ENCODE measurements at places on chromosomes 6 and 20. TPM values are rescaled to one million over a fixed set of nuclear protein-coding genes. Genes with fewer than 3 reads are reported as not detected.

Gene VWA7
- total RNA-seq: 6.4 TPM

Gene HDGFL1
- total RNA-seq: not detected

Gene CD24
- 0.23 TPM for total RNA-seq

Gene PKIB
- 0.91 TPM for total RNA-seq

Gene SLA2
- 140 TPM for total RNA-seq

GRCh38 chr6:135323202-135323668, 142.1 kb downstream of the MYB start:
- H3K4me3 ChIP-seq: peak overlapping the region; percentile 27
- H3K27ac ChIP-seq: peak overlapping the region; percentile 66
- H3K27me3 ChIP-seq: no peaks in the 10 kb centered on the region
- DNase-seq: peak; percentile 63

- peaks cover 3% of the 10 kb centered on the region for H3K27me3 ChIP-seq
- no peak overlapping the region for H3K27ac ChIP-seq
- H3K4me1 ChIP-seq: no peaks in the 10 kb centered on the region
- H3K4me3 ChIP-seq: no peak overlapping the region
- H3K36me3 ChIP-seq: no peaks in the 10 kb centered on the region
Observed at GRCh38 chr6:132065556-132065955, 114.4 kb upstream of the CCN2 start.

DNA sequence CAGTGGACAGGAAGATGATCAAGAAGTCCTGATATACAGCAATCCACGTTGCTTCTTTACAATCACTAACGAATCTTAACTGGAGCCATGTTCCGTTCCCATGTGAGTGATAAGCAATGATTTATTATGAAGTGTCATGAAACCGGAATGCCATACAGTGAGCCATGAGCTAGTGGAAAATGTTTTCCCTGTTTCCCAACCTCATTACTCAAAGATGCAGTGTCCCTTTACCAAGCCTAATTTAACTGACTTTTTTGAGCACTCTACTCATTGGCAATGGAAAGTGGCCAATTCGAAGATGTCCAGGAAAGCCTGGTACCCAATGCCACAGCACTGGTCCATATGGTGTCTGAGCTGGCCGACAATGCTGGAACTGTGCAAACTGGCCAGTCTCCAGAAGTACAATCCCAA, 148.3 kb downstream of the ZNF217 start:
- no peak overlapping the region for H3K27ac ChIP-seq
- H3K36me3 ChIP-seq: peaks cover 2% of the 10 kb centered on the region
- DNase-seq: no peak
- H3K27me3 ChIP-seq: no peaks in the 10 kb centered on the region

GRCh38 chr6:83854001-83854501, 891 bp downstream of the RIPPLY2 start:
- peaks cover 20% of the 10 kb centered on the region for H3K4me1 ChIP-seq
- peak overlapping the region; percentile 9 for H3K4me3 ChIP-seq
- H3K36me3 ChIP-seq: peaks cover 2% of the 10 kb centered on the region
- H3K27ac ChIP-seq: no peak overlapping the region
- DNase-seq: no peak

GRCh38 chr6:50264995-50265571, 215.4 kb upstream of the DEFB112 start:
- H3K36me3 ChIP-seq: no peaks in the 10 kb centered on the region
- H3K4me1 ChIP-seq: no peaks in the 10 kb centered on the region
- no peak overlapping the region for H3K27ac ChIP-seq
- no peak for DNase-seq
- no peaks in the 10 kb centered on the region for H3K27me3 ChIP-seq

DNA sequence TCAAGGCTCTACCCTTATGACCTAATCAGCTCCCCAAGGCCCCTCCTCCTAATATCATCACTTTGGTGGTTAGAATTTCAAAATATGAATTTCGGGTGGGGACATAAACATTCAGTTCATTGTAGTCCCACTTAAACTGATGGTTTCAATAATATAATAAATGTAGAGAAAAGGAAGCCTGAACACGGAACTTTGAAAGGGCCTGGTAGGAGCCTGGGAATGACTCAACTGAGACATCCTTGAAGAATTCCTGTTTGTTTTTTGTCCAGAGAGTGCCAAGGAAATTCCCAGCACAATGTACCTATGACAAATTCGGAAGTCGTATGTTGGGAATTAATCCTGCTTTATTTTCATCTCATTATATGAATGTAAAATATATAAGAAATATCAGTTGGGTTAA, 457.9 kb downstream of the PLCB1 start:
- H3K4me1 ChIP-seq: peaks cover 14% of the 10 kb centered on the region
- H3K27ac ChIP-seq: no peak overlapping the region
- H3K36me3 ChIP-seq: no peaks in the 10 kb centered on the region
- H3K27me3 ChIP-seq: no peaks in the 10 kb centered on the region
- H3K4me3 ChIP-seq: no peak overlapping the region

GRCh38 chr20:62624325-62624690, 18.0 kb upstream of the SLCO4A1 start:
- H3K4me1 ChIP-seq: peaks cover 37% of the 10 kb centered on the region
- peak; percentile 54 for DNase-seq
- H3K4me3 ChIP-seq: peak overlapping the region; percentile 53
- no peaks in the 10 kb centered on the region for H3K27me3 ChIP-seq
- no peaks in the 10 kb centered on the region for H3K36me3 ChIP-seq

- H3K27me3 ChIP-seq: peaks cover 20% of the 10 kb centered on the region
- H3K27ac ChIP-seq: no peak overlapping the region
- no peak for DNase-seq
- no peak overlapping the region for H3K4me3 ChIP-seq
- peaks cover 2% of the 10 kb centered on the region for H3K36me3 ChIP-seq
Observed at GRCh38 chr6:157721830-157722229, 101.2 kb upstream of the SNX9 start.

- H3K27ac ChIP-seq: no peak overlapping the region
- no peak for DNase-seq
- H3K4me1 ChIP-seq: no peaks in the 10 kb centered on the region
- H3K27me3 ChIP-seq: no peaks in the 10 kb centered on the region
- no peak overlapping the region for H3K4me3 ChIP-seq
- no peaks in the 10 kb centered on the region for H3K36me3 ChIP-seq
Observed at GRCh38 chr20:61667056-61667792, 398.5 kb downstream of the TAF4 start.

DNA sequence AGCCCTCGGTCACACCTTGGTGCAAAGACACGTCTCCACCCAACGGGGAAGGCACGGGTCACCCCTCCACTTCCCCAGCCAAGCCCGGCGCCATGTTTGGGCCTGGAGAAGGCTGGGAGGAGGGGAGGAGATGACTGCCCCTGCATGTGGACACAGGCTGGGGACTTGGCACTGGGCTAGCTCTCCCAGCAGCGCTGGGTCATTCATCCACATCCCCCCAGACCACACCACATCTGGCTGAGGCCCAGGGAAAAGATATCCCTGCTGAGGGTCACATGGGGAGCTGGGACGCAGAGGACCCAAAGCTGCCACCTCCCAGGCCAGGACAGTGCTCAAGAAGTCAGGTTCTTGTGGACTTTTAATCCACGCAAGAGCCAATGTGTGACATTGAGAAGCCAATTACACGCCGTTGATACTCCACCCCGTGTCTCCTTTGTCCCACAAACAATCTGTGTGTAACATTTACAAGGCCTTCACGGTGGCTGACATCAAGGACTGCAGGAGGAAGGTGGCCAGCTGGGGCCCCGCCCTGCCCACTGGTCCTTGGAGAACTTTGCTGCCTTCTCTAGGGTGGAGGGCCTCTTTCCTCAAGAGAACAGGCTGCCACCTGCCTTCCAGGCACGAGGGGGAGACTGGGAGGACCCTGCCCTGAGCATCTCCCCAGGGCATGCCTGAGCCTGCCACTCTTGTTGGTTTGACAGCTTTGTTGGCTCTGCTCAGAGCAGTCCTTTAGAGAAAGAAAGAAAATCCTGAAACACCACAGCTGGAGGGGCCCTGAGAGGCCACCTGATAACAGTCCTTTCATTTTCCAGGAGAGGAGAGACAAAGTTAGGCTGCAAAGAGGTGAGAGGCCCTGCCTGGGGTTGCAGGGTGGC, 5.3 kb upstream of the IP6K3 start:
- H3K27ac ChIP-seq: no peak overlapping the region
- H3K36me3 ChIP-seq: no peaks in the 10 kb centered on the region
- H3K27me3 ChIP-seq: peaks cover 4% of the 10 kb centered on the region
- H3K4me1 ChIP-seq: no peaks in the 10 kb centered on the region

GRCh38 chr6:106079961-106080762, 6.0 kb upstream of the PRDM1 start:
- H3K4me1 ChIP-seq: peaks cover 29% of the 10 kb centered on the region
- H3K4me3 ChIP-seq: no peak overlapping the region
- peaks cover 8% of the 10 kb centered on the region for H3K36me3 ChIP-seq
- DNase-seq: no peak
- H3K27ac ChIP-seq: no peak overlapping the region

DNA sequence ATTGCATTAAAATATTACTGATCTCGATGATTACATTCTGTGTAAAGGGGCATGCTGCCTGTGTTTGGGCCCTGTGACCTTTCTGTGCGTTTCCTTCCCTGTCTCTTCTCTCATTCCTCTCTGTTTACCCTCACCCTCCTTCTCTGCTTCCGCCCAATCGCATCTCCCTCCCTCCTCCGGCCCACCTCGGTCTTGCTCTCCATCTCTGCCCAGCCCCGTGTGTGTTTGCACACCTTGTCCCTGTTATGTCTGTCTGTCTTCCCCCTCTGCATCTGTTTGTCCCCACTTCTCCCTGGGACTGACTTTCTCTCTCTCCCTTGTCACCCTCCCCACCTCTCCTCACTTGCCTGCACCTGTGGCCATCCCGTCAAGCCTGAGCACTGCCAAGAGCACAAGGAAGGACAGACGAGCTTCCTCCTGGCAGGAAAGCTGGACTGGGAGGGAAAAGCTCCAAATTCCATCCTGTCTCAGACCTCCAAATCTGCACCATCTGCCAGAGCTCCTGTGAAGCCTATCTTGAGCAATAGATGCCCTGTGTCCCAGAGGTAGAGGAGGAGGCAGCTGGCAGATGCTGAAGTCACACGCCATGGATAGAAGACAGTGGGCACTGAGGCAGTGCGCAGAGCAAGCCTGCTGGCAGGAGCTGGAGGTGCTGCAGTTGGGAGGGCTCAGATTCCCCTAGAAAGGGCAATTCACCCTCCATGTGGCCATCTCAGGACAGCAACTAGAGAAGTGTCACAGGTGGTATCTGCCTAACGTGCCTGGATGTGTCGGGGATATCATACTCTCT, 172.3 kb downstream of the PTPRT start:
- no peak overlapping the region for H3K27ac ChIP-seq
- no peak overlapping the region for H3K4me3 ChIP-seq
- H3K36me3 ChIP-seq: no peaks in the 10 kb centered on the region
- no peak for DNase-seq

- H3K27me3 ChIP-seq: no peaks in the 10 kb centered on the region
- no peak overlapping the region for H3K4me3 ChIP-seq
- H3K4me1 ChIP-seq: peaks cover 4% of the 10 kb centered on the region
- H3K27ac ChIP-seq: no peak overlapping the region
- no peak for DNase-seq
- H3K36me3 ChIP-seq: no peaks in the 10 kb centered on the region
Observed at GRCh38 chr6:16282370-16282769, 44.0 kb downstream of the GMPR start.

Measured in activated CD8-positive, alpha-beta memory T cell treated with anti-CD3 and anti-CD28 coated beads, Interleukin-2, amount 10 ng/mL, durations not matched to agents 7 days and 5 days (primary cell).